Right ventricle myocardium superior (tissue), 1 donor: ENCODE measurements at places on chromosomes 16 and 17.

- no peak for DNase-seq
Observed at GRCh38 chr17:71164561-71164960, 956.3 kb upstream of the SOX9 start.

- DNase-seq = no peak
Observed at GRCh38 chr17:13917634-13918033, 151.7 kb upstream of the COX10 start.

DNA sequence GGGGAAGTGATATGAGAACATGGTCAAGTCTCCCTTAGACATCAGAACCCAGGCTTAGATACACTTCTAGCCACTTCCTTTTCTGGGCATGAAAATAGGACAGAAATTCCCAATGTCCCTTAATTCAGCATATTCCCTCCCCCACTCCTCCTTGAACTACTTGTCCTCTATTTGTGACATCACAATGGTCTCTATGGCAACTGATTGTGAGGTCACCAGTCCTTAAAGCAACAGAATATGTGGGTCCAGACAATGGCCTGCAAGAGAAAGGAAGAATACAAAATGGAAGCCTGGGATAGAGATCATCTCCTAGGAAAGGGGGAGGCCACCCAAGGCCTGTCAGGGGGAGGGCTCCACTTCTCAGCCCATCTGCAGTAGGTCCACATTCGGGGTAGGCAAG lies 6.7 kb upstream of the SEZ6 start:
- DNase-seq = no peak

- DNase-seq = peak; percentile 81
Observed at GRCh38 chr16:11396241-11397048, 51.2 kb downstream of the RMI2 start.

DNA sequence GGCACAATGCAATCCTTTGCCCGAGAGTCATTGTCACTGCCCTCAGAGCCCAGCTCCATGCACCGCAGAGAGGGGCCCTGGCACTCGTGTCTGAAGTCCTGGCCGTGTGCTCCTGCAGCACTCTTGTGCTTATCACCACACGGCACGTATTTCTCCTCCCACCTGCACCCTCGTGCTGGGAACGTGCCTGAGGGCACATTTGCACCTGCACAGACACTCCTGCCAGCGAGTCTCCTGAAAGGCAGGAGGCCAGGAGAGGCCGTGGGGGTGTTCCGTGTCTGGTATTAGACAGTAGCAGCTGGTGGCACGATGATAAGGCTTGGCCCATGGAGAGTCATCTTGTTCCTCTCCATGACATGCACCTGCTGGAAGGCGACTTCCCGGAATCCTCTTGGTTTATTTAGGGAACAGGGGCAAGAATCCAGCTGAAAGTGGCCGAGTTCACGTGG lies 3.4 kb upstream of the ACSF3 start:
- no peak for DNase-seq

GRCh38 chr17:1573932-1574696 lies 11.5 kb upstream of the PITPNA start:
- peak; percentile 94 for DNase-seq
